ENCODE measurements at places on chromosomes 2 and 18. TPM values are rescaled to one million over a fixed set of nuclear protein-coding genes. Genes with fewer than 3 reads are reported as not detected.

SPATA3 gene
- total RNA-seq, result 0.29 TPM

PUS10 gene
- 7.7 TPM for total RNA-seq

CNDP1 gene
- not detected for total RNA-seq

KCNG2 gene
- total RNA-seq, result not detected

POLR1A gene
- total RNA-seq, result 41.5 TPM

SCYGR3 gene
- not detected for total RNA-seq

EVX2 gene
- total RNA-seq, result not detected

CDH2 gene
- 0.11 TPM for total RNA-seq

ANKRD62 gene
- not detected for total RNA-seq

ID2 gene
- 263 TPM for total RNA-seq

SLC19A3 gene
- not detected for total RNA-seq

DHRS9 gene
- total RNA-seq, result not detected

VWC2L gene
- total RNA-seq, result not detected

TNS1 gene
- total RNA-seq, result 28.9 TPM

IL1R1 gene
- total RNA-seq, result not detected

STAT4 gene
- total RNA-seq, result 154 TPM

SH3RF3 gene
- not detected for total RNA-seq

GPR45 gene
- total RNA-seq, result not detected

CCDC141 gene
- 17.0 TPM for total RNA-seq

OTOF gene
- 17.2 TPM for total RNA-seq

ADD2 gene
- total RNA-seq, result 12.8 TPM

MRO gene
- total RNA-seq, result not detected

CNGA3 gene
- total RNA-seq, result not detected

EVA1A gene
- total RNA-seq, result not detected

MROH2A gene
- total RNA-seq, result not detected

RBM44 gene
- 0.37 TPM for total RNA-seq

TTC32 gene
- total RNA-seq, result 19.3 TPM

UGT1A8 gene
- total RNA-seq, result not detected

ICA1L gene
- 5.1 TPM for total RNA-seq

RNF125 gene
- total RNA-seq, result 27.9 TPM
